ENCODE measurements at places on chromosomes 4 and X.

- DNase-seq, result no peak
Observed at GRCh38 chr4:8898419-8898818, 26.8 kb upstream of the HMX1 start.

GRCh38 chr4:164440199-164440598 is 313.7 kb upstream of the SMIM31 start:
- DNase-seq, result no peak

DNA sequence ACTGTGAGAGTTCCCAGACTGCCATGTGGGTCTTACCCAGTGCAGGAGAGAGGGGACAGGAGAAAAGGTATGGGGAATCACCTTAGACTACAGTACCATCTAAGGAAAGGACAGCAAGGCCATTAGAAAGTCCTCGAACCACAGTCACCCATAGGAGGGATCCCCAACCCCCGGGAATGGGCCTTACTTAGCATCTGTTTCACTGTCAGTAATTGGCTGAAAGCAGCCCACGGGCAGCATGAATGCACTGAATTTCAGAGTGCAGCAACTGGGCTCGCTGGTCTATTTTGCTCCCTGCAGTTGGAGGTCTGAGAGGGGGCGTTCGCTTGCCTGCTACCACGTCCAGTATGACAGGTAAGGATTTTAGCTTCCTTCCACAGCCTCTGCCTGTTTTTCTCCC is 50.4 kb upstream of the KLHL8 start:
- no peak for DNase-seq

DNA sequence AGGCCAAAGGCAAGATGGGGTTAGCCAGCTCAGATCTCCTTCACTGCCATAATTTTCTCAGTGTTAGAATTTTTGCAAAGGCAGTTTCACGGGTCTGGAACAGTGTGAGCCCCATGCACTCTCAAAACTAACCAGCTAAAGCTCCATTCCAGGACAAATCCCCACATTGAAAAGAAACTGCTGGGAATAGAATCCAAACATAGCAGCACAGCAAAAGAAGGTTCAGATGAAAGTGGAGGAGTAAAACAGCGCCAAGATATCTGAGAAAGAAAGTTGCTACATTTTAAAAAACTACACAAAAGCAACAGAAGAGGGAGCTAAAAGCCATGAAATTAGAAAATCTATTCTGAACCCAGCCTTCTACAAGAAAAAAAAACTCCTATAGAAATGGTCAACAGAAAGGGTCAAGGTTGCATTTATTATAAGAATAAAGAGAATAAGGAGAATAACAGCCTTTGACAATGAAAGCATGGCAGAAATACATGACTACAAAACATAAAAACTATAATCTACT is 39.6 kb upstream of the SLC7A3 start:
- peak; percentile 47 for DNase-seq

DNA sequence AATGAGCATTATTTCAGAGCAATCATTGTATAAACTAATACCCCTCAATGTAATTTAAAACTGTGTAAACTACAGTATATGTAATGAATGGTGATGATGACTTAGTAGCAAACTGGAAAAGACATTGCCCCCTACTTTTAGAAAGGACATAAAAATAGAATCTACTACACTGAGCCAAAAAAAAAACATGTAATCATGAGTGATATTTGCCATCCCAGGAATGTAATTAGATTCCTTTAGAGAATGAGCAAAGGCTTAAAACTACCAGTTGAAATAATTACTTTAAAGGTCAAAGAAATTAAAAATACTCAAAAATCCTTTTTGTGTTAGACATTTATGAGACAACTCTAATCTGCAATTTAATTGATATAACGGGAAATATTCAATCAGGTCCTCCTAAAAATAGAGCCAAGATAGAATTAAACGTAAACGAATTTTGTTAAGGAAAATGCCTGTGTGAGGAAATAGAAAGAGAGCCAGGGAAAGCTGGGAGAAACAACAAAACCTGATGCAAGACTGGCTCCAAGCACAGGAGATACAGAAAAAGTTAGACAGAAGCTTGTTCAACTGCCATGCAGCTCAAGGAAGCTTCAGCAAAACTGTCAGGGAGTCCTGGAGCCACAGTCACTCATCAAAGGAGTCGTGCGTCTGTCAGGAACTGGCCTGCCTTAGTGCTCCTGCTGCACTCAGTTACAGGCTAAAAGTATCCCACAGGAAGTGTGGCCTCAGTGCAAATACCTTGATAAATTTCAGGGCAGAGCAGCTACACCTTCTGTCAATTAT is 655.7 kb upstream of the INTU start:
- DNase-seq, result no peak

DNA sequence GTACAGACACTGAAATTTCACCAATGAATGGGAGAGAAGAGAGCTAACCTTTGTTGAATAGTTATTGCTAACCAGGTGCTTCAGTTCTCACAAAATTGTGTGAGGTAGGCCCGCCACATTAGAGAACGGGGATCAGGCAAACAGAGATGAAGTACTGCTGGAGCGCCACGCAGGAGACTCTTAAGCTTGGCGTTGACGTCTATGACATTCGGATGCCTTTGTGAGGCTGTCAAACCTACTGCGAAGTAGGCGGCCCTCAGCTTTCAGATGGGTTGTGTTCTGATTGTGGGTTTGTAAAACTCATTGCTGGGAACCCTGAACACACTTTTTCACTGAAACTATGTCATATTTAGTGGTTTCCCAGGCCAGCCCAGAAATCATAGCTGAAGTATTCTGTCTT is 173.6 kb downstream of the CBR4 start:
- DNase-seq, result no peak

DNA sequence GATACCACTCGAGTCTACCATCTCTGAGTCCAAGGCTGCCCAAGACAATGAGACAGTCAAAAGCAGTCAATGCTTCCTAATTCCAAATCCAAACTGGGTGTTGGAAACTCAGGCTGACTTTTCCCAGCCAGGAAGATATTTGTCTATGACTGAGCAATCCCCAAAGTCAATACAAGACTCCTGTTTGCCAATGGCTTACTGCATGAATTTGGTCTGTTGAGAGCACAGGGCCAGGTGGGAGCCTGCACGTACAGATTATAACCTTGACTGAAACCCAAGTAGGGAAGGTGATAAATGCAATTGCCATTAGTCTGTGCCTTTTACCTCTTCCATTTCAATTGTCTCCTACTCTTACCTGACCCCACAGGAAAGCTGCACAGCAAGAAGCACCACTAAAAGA is 72.6 kb upstream of the PPARGC1A start:
- DNase-seq, result no peak

- DNase-seq, result no peak
Observed at GRCh38 chr4:69650872-69651271, 2.2 kb downstream of the UGT2A1 start.

DNA sequence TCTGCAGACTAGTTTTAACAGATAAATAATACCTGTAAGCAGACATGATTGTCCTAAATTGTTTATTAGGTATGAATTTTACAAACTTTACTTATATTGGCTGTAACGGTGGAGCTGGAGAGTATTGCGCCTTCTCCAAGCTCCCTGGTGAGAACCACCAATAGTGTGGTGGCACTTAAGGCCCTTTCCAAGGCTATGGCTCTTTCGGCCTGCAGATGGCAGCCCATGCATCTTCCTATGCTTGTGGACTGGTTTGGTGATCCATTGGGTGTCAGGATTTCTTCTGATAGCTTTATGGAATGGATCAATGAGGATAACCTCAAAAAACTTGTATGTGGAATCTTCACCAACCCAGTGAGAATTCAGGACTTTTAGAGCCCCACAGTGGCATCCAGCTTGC is 7.8 kb downstream of the LARP1B start:
- peak; percentile 17 for DNase-seq

GRCh38 chr4:184420402-184420801 is 53.9 kb downstream of the IRF2 start:
- no peak for DNase-seq

- no peak for DNase-seq
Observed at GRCh38 chr4:20283039-20283438, 31.3 kb downstream of the SLIT2 start.

DNA sequence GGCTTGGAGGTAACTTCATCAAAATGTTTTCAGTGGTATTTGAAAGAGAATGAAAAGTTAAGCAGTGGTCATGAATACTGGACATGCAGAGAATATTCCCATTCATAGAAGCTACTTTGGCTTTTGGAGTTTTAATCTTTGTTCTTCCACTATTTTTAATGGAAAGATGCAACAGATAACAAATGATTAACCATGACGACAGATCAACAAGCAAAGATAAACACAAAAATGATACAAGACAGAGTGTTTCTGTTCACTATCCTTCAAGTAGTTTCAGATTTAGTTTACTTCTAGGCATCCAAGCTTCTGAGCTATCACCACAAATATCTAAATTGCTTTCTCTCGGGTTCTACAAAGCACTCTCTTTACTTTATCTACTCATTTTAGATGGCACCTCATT is 1004.9 kb upstream of the ADGRL3 start:
- DNase-seq, result no peak

- no peak for DNase-seq
Observed at GRCh38 chrX:129682979-129683378, 28.2 kb upstream of the APLN start.

DNA sequence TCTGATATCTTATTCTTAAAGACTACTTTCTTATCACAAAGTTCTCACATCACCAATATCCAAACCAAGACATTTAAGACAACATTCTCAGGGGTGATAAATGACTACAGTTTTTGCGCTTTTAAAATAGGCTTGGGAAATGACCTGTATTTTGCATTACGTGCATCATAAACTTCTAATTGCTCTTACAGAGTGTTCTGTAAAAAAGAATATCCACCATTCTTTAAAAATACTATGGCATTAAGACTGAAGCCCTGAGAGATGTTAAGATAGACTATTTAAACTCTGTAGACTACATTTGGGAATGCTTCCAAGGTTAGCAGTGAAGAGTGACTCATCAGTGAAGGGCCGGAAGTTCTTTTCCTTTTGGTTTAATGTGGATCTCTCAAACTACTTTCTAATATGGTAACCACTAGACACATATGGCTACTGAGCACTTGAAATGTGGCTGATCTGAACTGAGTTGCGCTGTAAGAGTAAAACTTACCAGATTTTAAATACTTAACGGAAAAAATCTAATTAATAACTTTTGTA is 518.8 kb upstream of the FTHL17 start:
- no peak for DNase-seq

DNA sequence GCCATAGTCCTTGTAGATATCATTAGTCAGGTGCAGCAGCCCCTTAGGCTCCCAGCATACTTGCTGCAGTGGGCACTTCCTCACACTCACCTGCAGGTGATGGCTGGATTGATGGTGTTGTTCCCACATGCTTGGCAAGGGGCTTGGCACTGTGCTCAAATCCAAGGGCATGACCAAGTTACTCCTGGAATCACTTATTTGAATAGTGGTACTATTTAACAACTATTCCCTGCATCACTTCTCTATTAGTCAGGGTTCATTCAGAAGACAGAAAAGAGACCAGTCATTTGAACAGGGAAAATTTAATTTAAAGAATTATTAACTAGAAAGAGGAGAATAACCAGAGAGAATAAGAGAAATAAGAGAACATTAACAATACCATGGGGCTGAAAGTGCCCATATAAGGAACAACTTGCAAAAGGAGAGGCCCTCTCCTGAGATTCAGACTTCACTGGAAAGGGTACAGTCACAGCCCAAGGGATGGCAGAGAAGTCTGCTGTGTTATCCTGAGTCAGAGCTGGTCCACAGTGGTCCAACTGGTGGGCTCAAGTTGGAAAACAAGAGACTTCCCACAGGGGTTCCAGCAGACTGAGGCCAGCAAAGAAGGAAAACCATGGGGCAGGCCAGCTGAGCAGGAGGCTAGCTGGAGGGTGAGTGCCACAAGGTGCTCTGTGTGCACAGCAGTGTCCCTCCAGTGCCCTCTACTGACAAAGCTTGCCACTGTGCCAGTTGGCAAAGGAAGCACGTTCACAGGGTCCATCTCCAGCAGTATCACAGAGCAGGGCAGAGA is 9.8 kb downstream of the SPP1 start:
- DNase-seq, result peak; percentile 86

DNA sequence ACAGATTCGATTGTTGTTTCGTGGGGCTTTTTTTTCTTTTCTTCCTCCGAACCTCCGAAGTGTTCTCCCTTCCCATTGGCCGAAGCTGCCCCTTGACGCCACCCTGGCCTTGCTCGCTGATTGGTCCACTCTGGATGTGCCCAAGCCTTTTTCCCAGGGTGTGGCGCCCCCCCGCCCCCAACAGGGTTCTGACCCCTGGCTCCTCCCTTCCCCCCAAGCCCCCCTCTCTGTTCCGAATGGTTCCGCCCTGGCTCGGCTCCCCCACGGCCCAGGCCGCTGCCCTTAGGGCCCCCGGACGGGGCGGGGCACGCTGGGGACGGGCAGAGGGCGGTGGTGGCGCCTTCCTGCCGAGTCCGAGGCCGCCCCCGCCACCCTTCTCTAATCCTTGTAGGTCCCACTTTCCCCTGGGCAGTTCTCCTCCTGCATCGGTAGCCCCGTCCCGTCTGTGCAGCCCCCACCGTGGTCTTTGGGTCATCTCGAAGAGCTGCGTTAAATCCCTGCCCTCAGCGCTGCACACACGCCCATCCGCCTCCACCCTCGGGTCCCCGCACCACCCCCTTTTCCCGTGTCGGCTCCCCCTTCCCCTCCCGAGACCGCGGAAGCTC is 25.5 kb downstream of the UTP14A start:
- DNase-seq, result peak; percentile 85

DNA sequence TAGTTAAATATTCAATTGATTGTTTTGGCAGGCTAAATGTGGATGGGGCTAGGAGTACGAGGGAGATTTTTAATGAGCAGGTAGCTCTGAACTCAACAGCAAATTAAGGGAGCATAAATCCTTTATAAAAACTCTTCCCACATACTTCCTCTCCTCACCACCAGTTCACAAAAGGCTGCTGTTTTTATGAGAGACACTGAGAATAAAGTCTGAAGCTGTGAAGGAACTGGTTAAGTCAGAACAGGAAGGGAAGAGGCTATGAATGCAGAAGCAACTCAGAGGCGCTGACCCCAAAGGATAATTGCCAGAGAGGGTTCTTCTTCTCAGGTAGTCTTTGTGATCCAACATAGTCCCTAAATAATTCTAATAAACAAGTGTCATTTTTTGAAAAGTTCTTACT is 406.1 kb downstream of the GPM6A start:
- DNase-seq, result peak; percentile 28

DNA sequence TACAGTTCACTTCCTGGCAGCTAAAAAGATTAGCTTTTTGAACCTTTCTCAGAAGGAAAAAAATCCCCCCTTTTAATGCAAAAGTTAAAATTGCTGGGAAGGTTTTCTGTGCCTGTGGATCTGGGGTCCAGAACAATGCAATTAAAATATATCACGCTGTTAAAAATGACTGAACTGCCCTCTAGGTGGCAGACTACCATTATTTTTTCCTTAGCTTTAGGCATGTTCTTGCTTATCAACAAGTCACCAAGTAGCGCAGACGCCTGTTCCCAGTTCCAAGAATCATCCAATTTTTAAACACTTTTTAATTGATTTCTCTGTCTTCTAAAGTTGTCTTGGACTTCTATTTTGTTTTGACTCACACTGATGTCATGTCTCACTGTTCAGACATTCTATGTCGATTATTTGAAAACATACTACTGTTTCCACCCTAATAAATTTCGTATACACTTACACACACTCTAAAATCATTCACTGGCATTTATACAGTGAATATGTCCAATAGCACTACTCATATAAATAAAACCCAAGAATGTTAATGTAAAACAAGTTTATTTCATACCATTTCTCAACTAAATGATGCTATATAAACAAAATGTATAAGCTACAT is 661.6 kb downstream of the RAPGEF2 start:
- peak; percentile 36 for DNase-seq

Data from suppressor macrophage (primary cell).